ENCODE measurements at places on chromosomes 1 and 21.

GRCh38 chr1:203626910-203627246 lies 246 bp downstream of the ATP2B4 start:
- DNase-seq, result no peak

- DNase-seq, result no peak
Observed at GRCh38 chr21:21052672-21053071, 54.5 kb downstream of the NCAM2 start.

GRCh38 chr1:51236531-51237350 lies 668 bp downstream of the RNF11 start:
- peak; percentile 88 for DNase-seq

- DNase-seq, result peak; percentile 61
Observed at GRCh38 chr1:3453891-3454810, at the start of gene ARHGEF16. ARHGEF16 (plus strand) TSS chr1:3454665; CDS start chr1:3463085, 8,420 bp downstream.

DNA sequence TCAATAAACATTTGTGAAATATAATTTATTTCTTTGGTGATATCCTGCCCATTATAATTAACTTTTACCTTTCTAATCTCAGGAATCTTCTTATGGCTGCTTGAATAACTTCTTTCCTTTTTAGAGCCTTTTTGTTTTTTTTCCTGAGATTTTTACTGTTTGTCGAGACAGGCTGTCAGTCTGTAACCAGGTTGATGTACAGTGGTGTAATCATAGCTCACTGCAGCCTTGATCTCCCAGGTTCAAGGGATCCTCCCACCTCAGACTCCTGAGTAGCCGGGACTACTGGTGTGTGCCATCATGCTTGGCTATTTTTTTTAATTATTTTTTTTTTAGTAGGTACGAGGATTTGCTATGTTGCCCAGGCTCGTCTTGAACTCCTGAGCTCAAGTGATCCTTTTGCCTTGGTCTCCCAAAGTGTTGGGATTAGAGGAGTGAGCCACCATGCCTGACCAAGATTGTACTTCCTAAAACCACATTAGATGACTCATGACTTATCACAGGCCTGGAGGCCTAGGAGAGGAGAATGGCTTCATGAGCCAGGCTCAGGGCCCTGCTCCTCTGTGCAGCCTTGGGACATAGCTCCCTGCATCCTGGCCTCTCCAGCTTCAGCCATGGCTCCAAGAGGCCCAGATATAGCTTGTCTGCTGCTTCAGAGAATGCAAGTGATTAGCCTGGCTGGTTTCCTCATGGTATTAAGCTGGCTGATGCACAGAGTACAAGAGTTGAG lies 48.6 kb downstream of the CTH start:
- DNase-seq, result no peak

GRCh38 chr1:114323959-114324661 lies 170.4 kb upstream of the SYT6 start:
- DNase-seq, result no peak

GRCh38 chr1:51569284-51570062 lies 47.4 kb upstream of the OSBPL9 start:
- no peak for DNase-seq

DNA sequence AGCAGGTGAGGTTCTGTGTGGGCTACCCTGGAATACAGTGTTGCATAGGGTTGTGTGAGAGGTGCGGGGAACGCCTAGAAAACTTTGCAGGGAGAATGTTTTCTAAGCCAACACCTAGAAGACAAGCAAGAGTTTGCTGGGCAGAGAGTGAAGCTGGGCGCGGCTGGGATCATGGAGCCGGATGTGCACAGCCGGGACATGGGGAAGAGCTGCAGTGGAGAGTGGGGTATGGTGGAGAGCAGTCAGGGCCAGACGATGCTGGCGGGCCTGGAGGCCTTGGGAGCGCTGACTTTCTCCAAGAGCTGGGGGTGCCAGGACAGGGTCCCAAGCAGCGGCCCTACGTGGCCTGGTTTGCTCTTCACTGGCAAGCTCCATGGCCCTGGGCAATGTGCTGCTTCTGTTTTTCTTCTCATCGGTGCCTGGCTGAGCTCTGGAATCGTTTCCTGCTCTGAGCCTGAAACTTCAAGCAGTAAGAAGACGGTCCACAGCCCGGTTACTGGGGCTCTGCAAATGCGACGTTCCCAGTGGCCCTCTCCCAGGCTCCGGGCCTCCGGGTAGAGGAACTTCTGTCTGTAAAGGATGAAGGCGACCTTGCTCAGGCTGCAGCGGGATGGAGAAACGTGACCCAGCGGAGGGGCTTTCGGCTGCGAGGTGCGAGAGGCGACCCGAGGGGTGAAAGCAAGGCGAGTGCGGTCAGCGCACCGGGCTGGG lies 51.9 kb upstream of the CD34 start:
- no peak for DNase-seq

DNA sequence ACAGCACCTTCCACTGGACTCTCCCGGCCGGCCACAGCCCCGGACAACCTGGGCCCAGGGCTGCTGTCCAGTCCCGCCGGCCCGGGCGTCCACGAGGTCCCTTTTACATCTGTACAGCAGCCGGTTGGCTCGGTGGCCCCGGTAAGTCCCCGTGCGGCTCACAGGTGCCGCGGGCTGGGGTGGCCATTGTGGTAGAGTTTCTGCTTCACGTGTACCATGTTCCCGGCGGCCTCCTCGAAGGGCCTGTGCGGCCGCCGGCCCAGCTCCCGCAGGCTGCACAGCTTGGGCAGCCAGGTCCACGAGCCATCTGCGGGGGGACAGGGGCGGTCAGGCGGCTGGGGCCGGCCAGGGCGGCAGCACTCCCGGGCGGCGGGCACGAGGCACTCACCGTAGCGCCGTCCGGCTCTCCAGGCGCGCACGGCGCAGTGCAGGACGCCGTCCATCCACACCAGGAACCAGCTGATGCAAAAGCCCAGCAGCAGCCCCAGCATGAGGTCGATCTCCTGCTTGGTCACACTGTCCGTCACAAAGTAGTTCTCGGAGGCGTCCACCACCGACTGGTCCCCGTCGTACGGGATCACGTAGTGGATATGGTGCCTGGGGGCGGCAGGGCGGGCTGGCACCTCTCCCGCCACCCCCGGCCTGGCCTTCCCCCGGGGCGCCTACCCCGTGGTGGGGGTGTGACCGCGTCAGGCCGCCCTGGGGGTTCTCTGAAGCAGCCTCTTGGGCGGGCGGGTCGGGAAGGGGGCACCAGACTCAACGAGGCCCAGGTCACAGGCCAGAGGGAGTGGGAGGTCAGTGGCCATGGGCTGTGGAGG lies 5.0 kb downstream of the TMEM240 start:
- DNase-seq, result no peak

- no peak for DNase-seq
Observed at GRCh38 chr21:38777531-38777930, 28.2 kb upstream of the ETS2 start.

GRCh38 chr1:8926707-8927694 lies 18.7 kb upstream of the CA6 start:
- DNase-seq, result no peak

DNA sequence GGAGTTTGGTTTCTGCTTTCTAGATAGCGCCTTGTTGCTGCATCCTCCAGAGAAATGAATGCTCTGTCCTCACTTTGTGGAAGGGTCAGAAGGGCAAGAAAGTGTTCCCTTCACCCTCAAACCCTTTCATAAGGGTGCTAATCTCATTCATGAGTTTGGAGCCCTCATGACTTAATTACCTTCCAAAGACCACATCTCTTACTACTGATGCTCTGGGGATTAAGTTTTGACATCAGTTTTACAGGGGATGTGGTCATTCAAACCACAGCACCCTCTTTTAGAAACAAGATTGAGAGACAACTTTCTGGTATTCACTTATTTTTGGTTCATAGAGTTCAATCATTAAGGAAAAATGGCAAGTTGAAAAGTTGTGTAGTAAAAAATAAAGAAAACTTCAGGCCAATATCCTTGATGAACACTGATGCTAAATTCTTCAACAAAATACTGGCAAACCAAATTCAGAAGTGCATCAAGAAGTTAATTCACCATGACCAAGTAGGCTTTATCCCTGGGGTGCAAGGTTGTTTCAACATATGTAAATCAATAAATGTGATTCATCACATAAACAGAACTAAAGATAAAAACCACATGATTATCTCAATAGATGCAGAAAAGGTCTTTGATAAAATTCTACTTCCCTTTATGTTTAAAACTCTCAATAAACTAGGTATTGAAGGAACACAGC lies 442.1 kb downstream of the PTBP2 start:
- DNase-seq, result no peak

- DNase-seq, result no peak
Observed at GRCh38 chr21:45423968-45424853, 19.2 kb downstream of the COL18A1 start.

DNA sequence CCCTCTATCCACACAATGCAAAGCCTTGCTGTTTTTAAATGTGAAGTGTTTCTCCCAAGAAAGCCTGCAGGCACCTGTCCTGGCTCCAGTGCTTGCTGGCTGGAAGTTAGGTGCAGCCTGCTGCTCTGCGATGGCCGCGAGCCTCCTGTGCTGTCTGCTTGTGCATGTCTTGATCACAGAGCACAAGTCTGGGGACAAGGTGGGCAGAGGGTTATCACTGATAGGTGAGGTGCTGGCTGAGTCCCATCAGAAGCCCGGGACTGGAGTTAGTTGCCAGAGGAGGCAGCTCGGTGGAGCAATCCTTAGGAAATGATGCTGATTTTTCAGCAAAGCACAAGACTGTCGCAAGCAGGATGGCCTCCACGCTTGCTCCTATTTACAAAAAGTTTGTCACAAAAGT lies 137.8 kb upstream of the AJAP1 start:
- DNase-seq, result no peak

GRCh38 chr1:236541710-236542109 lies 17.9 kb downstream of the LGALS8 start:
- no peak for DNase-seq

- DNase-seq, result no peak
Observed at GRCh38 chr1:181981821-181982220, 79.7 kb downstream of the ZNF648 start.

Measured in retina (tissue), 1 donor.